CD4-positive, alpha-beta T cell treated with Interleukin-10 for 1 hour (primary cell): ENCODE measurements at places on chromosomes 1 and 21.

DNA sequence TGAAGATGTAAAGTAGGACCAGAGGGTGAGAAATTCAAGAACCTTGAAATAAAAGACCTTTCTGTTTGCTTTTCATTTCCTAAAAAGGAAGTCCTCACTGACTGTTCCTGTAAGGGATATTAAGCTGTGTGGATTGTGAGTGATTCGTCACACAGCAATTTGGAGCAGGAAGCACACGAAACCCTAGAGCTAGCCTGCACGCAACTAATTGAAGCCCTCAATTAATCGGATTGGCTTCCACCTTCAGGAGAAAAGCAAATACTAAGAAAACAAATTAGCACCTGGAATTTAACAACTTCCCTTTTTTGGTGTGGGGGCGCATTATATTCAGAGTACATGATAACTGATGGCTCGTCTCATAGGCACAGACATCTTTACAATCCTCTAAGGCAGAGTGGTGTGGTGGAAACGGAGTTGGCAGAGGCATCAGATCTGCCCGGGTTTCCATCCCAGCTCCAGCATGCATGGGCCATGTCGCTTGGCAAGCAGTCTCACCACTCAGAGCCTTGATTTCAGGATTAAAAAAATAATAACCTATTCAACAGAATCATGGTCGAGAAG is 95.2 kb downstream of the KCNJ15 start:
- no peak for DNase-seq

GRCh38 chr21:43667191-43667904 is 8.0 kb downstream of the RRP1B start:
- no peak for DNase-seq

- no peak for DNase-seq
Measured at GRCh38 chr21:31801551-31802219, 69.8 kb upstream of the SCAF4 start.

DNA sequence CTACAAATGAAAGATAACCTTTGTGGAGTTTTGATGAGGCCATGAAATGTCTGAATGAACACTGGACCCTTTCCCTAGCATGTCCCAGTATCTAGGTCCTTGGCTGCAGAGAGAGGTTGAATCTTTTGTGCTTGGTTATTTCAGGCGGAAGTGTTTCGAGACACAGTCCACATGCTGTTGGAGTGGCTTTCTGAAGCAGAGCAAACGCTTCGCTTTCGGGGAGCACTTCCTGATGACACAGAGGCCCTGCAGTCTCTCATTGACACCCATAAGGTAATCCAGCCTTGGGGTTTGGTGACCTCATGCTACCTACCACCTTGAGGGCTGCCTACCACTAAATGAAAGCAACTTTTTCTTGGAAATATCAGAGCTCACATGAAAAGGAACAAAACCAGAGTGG is 38.9 kb upstream of the BMP8A start:
- no peak for DNase-seq

DNA sequence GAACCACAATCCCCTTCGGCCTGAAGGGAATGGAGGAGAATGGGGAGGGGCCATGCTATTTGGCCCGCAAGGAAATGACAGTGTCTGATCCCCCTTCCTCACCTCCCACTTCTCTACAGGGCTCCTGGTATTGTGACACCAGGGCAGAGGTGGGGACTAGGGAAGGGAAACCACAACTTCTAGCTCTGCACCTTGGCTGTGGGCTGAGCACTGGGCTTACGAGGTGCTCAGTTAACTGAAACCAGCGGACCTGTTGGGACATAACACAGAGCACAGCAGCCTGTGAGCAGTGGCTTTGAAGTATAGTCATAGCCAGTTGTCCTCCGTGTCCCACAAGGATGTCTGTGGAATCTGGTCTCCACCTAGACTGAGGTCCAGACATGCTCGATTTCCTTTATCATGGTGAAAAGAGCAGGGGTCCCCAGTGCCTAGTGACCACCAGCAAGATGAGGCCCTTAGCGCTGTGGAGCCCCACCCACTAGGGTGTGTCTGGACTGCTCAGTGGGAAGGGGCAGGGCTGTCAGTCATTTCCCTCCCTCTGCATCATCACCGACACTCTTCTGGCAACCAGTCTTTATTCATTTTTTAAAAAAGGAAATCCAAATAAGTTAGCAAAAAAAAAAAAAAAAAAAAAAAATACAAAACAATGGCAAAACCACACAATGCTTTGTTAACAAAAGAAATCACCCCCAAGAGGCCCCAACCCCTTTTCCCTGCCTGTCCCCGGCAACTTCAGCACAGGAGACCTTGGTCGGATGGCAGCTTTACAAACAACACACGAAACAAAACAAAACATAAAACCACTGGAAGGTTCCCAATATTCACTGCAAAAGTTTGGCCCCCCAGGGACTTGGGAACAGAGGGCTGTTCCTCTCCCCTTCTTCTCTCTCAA is 3.0 kb downstream of the MYOG start:
- DNase-seq: peak; percentile 4

DNA sequence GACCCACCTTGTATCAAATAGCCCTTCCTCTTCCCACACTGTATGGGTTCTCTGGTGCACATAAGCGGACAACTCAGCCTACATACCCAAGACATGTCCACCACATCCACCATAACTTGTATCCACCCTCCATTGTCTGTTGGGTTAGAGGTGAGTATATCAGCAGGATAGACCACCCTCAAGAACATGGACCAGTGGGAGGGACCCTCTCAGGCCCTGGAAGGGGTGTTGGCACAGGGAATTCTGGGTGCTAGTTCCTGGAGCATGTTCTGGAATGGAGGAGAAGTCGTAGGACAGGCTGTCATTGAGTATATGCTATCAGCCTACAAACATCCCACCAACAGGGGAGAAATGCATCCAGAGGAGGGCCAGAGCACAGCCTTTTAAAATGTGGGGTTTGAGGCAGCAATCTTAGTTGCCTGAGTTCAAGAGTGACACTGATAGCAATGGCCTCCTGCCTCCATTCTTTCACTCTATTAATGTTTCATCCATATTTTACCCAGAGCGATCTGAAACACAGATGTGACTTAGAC is 7.5 kb downstream of the CD55 start:
- no peak for DNase-seq
